ENCODE measurements at places on chromosomes 4 and X.

GRCh38 chrX:45267007-45267406 is 66.3 kb upstream of the DIPK2B start:
- no peak for DNase-seq

GRCh38 chr4:13496605-13497004 is 12.5 kb upstream of the RAB28 start:
- DNase-seq: no peak

GRCh38 chrX:136209016-136209738 is 42.0 kb downstream of the MAP7D3 start:
- peak; percentile 37 for DNase-seq

DNA sequence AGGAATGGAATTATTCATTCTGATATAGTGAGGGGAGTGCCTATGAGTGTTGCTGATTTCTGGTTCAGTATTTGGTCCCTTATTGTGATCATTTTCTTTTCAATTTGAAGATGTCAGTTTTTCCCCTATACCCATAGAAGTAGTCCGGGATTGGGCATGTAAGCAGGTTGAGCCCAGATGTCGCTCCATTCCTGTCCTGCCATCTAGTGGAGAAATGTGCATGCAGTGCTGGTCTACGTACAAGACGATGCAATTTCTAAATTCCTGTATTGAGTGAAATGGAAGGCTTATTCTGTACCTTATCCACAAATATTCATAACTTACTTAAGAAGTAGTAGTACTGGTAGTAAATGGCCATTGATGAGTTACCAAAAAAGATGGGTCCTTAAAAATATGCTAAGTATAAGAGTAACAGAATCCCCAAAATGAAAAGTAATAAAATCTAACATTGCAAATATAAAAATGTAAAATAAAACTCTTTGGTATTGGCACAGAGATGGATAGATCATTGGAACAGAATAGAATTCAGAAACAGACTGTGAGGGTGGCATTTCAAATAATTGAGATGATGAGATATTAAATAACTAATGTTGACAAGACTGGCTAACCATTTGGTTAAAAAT is 60.9 kb downstream of the UGT8 start:
- DNase-seq: peak; percentile 82

- DNase-seq: no peak
Observed at GRCh38 chrX:102712981-102713625, 855 bp downstream of the GPRASP2 start.

DNA sequence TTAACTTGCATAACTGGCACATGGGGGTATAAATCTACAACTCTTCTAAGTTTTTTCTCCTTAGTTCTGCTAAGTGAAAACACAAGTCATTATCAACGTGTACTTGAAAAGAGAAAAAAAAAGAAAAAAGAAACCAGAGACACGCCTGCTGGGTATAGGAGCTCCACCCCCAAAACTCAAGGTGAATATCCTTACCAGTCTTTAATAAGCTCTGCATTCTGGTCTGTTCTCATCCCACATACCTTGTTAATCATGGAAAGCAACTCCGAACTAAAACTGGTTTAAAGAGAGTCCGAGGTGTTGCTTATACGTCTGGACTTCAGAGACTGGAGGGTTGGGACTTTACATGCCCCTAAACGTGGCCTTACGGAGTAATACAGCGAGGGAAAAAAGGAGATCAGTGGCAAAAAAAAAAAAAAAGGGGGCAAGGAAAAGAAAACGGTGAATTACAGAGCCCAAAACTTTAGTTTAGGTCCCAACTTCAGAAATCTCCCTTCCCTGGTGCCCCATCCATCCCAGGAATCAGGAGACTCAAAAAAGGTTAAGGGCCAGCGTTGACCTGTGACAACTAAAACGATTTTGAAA is 1.0 kb downstream of the PGRMC2 start:
- DNase-seq: peak; percentile 78

DNA sequence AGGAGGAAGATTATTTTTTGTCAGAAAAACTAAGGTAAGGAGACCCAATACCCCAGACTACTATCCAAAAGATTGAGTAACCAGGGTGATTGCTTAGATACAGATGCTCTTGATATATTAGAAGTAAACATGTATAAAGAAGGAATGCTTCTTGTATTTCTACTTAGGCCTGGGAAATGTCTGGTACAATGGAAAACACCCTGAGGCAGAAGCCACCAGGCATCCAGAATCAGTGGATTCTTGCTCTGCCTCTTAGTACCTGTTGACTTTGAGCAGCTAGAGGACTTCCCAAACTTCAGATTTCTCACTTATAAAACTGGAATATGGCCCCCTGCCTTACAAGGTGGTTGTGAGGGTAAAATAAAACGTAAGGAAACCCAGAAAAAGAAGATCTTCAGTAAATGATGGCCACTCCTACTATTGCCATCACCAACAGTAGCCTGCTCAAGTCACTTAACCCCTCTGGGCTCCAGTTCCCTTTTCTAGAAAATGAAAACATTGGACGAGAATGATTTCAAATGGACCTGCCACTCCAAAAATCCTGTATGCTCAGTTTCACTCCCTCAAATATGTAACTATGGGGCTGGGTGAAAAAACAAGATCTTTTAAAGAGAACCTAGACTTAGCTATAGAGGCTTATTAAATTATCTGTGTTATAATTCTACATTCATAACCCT is 56.6 kb downstream of the AMELX start:
- no peak for DNase-seq

DNA sequence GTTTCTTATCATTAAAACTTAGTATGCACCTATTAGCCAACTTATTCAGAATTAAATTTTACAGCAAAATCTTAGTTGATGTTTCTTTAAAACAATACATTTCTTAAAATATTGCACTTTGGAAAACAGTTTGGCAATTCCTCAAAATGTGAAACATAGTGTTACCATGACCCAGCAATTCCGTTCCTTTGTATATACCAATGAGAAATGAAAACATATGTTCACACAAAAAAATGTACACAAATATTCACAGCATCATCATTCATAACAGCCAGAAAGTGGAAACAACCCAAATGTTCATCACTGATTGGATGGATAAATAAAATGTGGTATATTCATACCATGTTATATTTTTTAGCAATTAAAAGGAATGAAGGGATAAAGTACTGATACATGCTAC is 50.2 kb downstream of the WDR44 start:
- DNase-seq: no peak

- DNase-seq: peak; percentile 93
Observed at GRCh38 chr4:53601251-53601764, 10.0 kb upstream of the LNX1 start.

DNA sequence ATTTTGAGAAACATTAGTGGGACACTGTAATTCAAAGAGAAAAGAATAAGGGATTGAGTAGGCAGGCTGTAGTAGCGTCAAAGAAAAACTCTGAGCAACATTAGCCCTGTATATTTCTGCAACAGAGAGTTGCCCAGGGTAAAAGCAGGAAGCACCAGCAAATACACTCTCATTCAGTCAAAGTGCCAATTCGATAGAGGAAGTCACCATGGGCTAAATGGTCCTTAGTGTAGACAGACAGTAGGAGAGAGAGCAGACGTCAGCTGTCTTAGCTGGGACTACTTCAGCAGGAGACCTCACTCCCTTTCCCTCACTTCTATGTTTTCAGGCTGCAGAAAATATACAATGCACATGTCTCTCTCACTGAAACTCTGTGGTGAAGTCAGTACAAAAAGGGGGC is 2073.8 kb upstream of the TENM3 start:
- DNase-seq: no peak

DNA sequence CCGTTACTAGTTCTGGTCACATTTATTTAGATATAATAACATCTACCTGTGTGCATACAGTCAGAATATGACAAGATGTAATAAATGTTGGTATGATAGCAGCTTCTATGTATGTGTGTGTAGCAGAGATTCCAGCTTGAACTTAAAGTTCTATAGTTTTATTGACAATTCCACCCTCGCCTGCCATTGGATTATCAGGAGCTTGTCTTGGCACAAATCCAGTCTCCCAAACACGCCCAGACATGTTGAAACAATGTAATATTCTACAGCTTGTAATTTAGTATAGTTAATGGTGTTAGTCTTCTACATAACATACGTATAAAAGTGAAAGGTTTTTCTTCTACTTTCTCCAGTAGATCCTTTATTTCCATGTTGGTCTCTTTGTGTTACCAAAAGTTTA is 44.4 kb downstream of the BBS12 start:
- no peak for DNase-seq

GRCh38 chr4:112038861-112039260 is 106.4 kb upstream of the FAM241A start:
- no peak for DNase-seq
